HuH-7.5 (cell line): ENCODE measurements at places on chromosomes 7 and 10.

- DNase-seq, result no peak
Observed at GRCh38 chr7:2720024-2720423, 32.0 kb downstream of the AMZ1 start.

DNA sequence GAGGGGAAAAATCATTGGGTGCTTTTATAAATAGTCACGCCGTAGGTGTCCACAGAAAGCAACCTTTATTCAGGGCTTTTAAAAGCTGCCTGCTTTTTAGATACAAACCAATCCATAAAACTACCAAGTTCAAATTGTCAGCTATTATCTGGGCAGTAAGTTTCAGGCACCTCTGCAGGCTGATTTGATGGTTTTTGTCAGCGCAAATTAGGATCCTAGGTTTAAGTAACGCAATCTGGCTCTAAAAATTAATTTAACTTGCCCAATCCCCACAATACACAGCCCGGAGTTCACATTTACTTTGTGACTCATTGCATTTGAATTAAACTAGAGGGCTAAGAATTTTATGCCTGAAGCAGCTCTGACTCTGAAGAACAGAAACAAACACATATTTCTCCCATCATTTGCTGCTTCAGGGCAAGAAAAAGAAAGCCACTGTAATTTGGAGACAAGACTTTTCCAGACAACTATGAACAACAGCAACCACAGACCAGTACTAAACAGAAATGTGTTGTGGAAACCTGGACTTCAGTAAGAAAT is 43.3 kb downstream of the NRP1 start:
- DNase-seq, result no peak

DNA sequence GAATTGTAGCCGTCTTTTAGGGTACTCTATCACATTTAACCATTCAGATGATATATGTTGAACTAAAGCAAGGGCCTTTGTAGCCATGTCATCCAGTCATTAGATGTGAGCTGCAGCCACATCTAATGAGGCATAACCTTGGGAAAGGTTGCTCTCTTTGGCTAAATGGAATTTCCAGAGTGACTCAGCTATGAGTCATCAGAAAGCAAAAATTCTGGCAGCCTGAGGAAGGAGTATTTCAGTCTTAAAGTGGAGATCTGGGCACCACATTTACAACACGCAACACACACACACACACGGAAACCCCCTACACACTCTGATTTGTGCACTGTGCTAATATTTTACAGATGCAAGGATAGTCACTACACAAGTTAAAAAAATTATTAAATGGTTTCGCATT is 176.9 kb upstream of the ZWINT start:
- DNase-seq, result no peak

DNA sequence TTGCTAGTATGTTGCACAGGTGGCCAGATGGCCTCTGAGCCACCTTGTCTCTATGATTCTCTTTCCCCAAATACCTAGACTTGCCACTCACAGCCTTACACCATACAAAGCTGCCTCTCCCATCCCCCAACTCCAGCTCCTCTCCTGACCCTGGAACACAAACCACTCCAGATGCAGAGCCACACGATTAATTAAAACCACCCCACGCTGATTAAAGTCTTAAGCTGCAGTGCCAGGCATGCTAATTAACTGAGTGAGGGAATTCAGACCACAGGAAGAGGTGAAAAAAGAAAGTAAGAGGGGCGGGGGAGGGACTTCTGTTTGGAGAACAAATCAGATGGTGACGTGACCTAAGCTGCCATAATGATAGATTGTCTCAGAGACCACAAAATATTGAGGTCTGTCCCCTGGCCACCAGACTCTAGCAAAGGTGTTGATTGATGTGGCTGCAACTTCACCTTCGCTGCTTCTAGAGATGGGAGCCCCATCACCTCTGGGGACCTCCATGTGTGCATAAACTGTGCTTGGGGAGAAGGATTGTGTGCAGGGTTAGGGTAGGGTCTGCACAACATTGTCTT is 331.3 kb downstream of the PLXNA4 start:
- DNase-seq, result no peak

- DNase-seq, result no peak
Observed at GRCh38 chr7:148433521-148434180, 156.9 kb upstream of the C7orf33 start.

GRCh38 chr10:113549856-113550255 is 3.0 kb upstream of the HABP2 start:
- no peak for DNase-seq

DNA sequence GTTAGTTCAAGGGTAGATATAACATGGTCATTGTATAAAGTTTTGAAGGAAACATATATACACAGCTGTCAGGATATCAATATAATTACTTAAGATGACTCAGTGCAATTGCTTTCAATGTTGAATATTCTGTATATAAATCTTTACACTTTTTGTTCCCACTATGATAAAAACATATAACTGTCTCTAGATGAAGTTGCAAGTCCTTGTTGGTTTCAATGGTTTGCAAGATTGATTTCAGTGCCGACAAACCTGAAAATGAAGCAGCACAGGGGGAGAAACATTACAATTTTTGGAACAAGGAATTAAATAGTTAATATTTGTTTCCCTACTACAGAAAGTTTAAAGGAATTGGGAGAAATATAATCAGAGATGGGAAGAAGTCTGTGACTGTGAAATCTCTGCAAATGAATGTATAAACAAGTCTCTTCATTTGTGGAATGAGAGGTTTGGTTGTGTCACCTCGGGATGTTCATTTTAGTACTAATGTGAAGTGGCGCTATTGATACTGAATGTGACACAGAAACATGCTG is 54.1 kb downstream of the OR13A1 start:
- no peak for DNase-seq

DNA sequence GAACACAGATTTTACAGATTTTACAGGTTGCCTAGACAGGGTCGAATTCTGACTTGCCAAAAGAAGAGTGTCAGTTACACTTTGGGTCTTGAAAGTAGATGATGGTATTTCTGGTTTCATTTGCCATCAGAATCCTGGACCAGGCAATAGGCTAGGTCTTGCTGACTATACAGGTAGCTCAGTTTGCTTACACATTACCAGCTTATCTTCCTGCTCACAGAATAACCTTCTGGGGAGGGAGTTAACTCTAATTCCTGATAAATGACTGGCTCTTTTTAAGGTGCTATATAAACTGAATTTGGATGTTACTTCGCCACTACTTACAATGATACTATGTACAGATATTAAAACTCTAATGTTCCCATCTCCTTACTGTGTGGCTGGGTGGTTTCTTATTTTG is 39.8 kb downstream of the GBF1 start:
- DNase-seq, result no peak

DNA sequence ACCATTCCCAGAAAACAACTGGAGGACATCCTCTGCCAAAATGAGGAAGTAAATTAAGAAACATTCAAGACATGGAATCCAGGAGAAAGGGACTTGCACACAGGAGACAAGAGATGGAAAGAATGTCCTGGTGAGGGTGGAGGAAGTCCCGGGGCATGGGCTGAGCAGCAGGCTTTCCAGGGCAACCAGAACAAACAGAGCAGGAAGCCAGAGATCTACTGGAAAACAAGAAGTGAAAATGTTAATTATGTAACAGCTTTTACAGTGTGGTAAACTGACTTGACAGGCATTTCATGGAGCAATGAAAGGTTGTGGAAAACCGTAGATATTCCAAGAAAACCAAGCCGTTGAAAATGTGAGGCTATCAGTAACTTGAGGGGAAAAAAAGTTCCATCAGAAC is 55.2 kb upstream of the ZNF746 start:
- no peak for DNase-seq

- DNase-seq, result no peak
Observed at GRCh38 chr7:51016546-51016945, 233.8 kb upstream of the GRB10 start.

- no peak for DNase-seq
Observed at GRCh38 chr10:26781797-26782196, 79.0 kb downstream of the ABI1 start.

DNA sequence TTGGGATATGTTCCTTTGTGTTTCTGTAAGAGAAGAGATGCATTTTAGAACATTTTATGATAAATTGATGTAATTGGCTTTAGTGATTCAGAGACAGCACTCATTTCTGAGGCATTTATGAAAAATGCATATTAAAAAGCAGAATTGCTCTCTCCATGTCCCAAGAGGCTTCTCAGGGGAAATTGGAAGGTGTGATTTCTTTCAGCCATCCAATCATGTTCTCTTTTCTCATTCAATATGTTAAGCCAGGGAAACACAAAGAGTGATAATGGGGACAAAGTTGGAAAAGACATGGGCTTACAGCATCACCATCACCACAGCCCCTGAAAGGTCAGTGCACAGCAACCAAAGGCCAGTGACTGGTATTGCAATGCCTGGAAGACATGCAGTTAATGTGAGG is 129.9 kb upstream of the COL1A2 start:
- no peak for DNase-seq

DNA sequence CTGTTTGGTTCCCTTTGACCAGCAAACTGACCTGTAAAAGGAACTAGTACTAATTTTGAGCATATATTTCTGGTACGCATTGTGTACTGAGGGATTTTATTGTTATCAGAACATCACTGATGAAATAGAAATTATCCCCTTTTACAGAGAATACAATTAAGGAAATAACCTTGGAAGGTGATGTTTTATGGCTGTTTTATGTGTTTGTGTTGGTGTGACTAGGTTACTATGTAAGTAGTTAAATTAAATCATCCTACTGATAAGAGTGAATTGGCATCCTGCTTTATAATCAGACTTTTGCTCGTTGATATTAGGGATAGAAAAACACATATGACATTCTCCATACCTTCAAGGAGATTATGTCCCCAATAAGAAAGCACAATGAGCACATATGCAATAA is 596.6 kb downstream of the SORCS3 start:
- DNase-seq, result no peak

GRCh38 chr10:75403144-75403938 is 1.8 kb upstream of the ZNF503 start:
- DNase-seq, result peak; percentile 46

DNA sequence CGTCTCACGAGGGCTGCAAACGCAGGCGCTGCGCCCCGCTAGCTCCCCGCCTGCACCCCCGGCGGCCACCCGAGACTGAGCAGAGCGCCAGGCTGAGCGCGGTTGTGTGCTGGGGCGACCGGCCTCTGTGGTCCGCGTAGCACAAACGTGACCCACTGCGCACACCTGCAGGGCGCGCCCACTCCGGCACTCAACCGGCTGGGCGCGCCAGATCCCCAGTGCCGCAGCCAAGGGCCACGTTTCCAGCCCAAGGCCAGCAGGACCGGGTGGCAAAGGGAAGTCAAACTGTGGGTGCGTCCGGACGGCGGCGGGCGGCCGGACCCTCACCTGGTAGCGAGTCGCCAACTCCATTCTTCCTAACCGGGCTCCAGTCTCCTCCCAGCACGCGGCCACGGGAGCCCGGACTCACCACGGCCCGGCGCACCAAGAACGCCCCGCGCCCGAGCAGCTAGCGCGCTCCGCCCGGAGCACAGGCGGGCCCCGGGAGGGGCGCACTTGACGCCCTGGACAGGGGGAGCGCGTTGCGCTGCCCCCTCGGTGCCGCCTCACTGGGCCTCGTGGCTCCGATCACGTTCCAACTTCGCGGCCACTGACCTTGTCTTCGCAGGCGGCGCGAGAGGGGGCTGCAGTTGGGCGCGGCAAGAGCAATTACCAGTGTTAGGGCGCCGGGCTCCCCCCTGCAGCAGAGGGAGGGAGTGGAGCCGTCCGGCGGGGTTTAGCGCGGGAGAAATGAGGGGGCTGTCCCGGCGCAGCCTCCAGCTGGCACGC is at the start of gene CDCA7L:
Gene CDCA7L, minus strand, starts transcription at position 446 of the 768 bp plus-strand sequence. Its CDS starts 95 bp downstream, at position 351.
- DNase-seq, result peak; percentile 86

DNA sequence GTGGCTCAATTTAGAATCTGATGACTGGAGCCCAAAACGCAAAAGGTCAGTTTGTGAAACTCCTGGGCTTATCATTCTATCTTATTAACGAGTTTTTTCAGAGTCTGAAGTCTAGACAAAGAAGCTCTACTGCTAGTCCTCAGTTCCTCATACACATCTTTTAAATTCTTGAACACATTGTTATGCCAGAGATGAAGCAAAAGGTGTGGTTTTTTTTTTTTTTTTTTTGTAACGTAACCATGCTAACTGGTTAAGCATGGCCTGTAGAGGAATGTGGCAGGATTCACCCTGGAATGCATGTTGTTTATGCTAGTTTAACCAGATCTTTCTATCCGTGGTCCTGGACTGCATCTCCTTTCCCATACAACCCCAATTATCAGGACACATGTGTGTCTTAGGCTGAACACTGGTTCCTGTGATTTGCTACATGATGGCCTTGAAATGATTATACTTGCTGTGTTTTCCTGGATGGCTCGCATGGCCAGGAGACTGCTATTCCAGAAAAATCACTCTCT is 79.3 kb upstream of the MDFIC start:
- no peak for DNase-seq

DNA sequence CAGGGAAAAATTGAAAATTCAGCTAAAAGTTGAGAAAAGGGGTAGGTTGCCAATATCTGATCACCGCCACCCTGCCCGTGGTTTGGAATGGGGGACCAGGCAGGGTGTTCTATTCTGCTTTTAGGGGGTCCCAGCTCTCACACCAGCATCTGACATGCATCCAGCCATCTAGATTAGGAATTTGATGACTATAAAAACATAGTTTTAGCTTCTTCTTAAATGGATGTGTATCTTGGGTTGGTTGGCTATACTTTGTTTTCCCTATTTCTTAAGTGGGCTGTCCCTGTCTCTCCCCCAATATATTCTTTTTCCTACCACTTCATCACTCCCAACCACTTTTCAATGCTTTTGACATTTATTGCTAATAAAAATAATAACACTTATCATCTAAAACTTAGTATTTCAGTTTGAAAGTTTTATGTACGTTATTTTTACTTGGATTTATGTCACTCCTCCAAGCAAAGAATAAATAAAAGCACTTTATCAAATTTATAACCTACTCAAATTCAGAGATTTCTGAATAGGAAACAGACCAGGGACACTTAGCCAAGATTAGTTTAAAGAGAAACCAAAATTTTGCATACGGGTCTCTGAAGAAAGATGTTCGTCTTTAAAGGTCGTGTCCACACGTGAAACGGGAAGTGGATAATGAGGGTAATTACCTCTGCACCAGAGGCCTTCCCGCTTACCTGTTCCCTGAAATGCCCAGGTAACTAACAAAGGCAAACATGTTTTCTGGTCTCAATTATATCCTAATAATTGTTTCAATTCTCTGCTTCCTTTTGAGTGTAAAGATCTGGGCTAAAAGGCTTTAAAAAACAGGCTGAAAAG is 233.2 kb upstream of the AUTS2 start:
- no peak for DNase-seq

- no peak for DNase-seq
Observed at GRCh38 chr7:134662166-134662870, 15.7 kb downstream of the BPGM start.

GRCh38 chr10:68781613-68782574 is 45.4 kb upstream of the STOX1 start:
- DNase-seq, result no peak

DNA sequence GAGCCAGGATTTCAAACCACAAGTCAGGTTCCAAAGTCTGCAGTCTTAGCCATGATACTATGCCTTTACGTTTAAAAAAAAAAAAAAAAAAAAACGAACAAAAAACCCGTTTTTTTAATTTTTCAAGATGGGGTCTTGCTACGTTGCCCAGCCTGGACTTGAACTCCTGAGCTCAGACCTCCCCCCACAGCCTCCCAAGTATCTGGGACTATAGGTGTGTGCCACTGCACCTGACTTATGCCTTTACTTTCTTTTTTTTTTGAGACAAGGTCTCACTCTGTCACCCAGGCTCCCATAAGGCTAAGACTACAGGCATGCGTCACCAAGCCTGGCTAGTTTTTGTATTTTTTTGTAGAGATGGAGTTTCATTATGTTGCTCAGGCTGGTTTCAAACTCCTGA is 14.7 kb downstream of the ASNS start:
- no peak for DNase-seq

- no peak for DNase-seq
Observed at GRCh38 chr7:144908943-144909556, 73.2 kb upstream of the TPK1 start.

GRCh38 chr7:141300816-141301215 is 227.0 kb downstream of the TMEM178B start:
- no peak for DNase-seq
